Neuronal stem cell (in vitro differentiated cells): ENCODE measurements at places on chromosomes 6 and 20.

DNA sequence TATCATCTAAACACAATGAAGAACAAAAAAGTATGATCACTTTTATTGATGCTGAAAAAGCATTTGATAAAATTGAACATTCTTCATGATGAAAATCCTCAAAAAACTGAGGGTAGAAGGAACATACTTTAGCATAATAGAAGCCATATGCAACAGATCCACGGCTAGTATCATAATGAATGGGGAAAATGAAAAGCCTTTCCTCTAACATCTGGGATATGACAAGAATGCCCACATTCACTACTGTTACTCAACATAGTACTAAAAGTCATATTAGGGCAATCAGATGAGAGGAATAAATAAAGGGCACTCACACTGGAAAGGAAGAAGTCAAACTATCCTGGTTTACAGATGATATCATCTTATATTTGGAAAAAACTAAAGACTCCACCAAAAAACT is 256.6 kb downstream of the RFPL4B start:
- H3K4me3 ChIP-seq: no peak overlapping the region
- no peak overlapping the region for H3K27ac ChIP-seq
- no peaks in the 10 kb centered on the region for H3K27me3 ChIP-seq
- H3K36me3 ChIP-seq: no peaks in the 10 kb centered on the region
- no peaks in the 10 kb centered on the region for H3K4me1 ChIP-seq
- no peak for DNase-seq

GRCh38 chr6:53437557-53438202 is 88.9 kb upstream of the ELOVL5 start:
- H3K27me3 ChIP-seq: no peaks in the 10 kb centered on the region
- H3K27ac ChIP-seq: no peak overlapping the region
- no peak overlapping the region for H3K4me3 ChIP-seq
- peak; percentile 27 for DNase-seq

DNA sequence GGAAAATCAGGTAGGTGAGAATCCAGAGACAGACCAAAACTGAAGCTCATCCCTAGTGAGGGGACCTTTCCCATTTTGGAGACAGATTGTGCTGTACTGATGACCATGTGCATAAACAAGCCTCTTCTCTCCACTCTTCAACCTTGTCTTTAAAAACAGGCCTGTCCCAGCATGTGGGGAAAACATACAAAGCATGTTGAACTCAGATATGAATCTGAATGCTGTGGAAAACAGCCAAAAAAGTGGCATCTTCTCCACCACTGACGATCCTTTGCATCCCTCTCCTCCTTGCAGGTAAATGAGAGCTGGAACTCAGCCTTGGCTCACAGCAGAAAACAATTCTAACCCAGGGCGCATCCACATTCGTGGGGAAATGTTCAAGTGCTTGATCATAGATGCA is 123.7 kb upstream of the FOXQ1 start:
- H3K36me3 ChIP-seq: no peaks in the 10 kb centered on the region
- no peaks in the 10 kb centered on the region for H3K27me3 ChIP-seq
- no peak overlapping the region for H3K4me3 ChIP-seq
- no peak for DNase-seq

DNA sequence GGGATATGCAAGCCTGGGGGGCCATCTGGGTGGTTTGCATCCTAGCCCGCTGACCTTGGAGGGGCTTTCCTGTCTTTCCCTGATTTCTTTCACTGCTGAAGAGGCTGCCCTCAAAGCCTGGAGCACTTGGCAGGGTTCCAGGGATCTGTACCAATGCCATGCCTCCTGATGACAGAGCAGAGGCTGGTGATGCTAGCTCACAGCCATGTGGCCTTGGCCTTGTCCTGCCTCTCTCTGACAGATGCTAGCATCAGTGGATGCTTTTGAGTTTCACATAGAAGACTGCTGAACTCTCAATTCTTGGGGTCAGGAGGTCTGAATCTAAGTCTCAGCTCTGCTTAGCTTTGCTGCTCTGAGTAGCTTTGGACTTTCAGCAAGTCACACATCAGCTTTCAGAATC is 21.9 kb upstream of the RREB1 start:
- H3K27ac ChIP-seq: no peak overlapping the region
- peaks cover 5% of the 10 kb centered on the region for H3K4me1 ChIP-seq
- H3K27me3 ChIP-seq: peaks cover 39% of the 10 kb centered on the region
- H3K36me3 ChIP-seq: no peaks in the 10 kb centered on the region
- H3K4me3 ChIP-seq: no peak overlapping the region
- no peak for DNase-seq
